ENCODE measurements at places on chromosomes 1 and 21.

- DNase-seq = no peak
These were observed 7.5 kb downstream of the SLC19A1 start for GRCh38 chr21:45534636-45535331.

- DNase-seq = no peak
These were observed 57.7 kb downstream of the ZNF697 start for GRCh38 chr1:119590393-119590792.

GRCh38 chr1:59154401-59154800, 142.5 kb upstream of the FGGY start:
- DNase-seq = no peak

DNA sequence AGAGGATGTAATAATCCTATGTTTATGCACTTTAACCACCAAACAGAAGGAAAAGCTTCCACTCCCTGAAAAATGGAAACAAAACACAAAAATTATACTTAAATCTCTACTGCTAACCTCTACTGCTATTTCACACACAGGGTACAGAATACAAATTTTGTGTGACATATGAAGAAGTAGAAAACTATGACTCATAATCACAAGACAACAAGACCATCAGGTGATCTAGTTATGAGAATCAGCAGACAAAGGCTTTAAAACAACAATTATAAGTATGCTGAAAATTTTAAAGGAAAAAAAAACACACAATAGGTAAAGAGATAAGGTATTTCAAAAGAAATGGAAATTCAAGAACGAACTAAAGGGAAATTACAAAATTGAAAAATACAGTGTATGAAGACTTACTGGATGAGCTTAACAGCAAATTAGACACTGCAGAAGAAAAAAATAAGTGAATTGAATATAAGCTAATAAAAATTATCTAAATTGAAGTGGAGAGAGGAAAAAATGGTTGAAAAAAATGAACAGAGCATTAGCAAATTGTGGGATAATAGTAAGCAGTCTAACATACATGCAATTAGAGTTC, 13.6 kb upstream of the NAV1 start:
- DNase-seq = no peak

DNA sequence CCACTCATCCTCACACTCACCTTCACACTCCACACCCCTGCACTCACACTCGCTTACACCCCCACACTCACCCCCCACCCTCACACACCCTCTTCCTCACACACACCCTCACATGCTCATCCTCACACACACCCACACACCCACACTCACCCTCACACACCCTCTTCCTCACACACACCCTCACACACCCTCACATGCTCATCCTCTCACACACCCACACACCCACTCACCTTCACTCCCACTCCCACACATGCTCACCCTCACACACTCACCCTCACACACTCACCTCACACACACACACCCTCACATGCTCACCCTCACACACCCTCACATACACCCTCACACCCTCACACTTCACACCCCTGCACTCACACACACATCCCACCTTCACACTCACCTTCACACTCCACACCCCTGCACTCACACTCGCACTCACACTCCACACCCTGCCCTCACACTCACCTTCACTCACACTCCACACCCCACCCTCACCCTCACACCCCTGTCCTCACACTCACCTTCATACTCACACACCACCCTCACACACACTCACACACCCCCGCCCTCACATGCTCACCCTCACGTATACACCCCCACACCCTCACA, 42.6 kb upstream of the EDN2 start:
- DNase-seq = no peak

DNA sequence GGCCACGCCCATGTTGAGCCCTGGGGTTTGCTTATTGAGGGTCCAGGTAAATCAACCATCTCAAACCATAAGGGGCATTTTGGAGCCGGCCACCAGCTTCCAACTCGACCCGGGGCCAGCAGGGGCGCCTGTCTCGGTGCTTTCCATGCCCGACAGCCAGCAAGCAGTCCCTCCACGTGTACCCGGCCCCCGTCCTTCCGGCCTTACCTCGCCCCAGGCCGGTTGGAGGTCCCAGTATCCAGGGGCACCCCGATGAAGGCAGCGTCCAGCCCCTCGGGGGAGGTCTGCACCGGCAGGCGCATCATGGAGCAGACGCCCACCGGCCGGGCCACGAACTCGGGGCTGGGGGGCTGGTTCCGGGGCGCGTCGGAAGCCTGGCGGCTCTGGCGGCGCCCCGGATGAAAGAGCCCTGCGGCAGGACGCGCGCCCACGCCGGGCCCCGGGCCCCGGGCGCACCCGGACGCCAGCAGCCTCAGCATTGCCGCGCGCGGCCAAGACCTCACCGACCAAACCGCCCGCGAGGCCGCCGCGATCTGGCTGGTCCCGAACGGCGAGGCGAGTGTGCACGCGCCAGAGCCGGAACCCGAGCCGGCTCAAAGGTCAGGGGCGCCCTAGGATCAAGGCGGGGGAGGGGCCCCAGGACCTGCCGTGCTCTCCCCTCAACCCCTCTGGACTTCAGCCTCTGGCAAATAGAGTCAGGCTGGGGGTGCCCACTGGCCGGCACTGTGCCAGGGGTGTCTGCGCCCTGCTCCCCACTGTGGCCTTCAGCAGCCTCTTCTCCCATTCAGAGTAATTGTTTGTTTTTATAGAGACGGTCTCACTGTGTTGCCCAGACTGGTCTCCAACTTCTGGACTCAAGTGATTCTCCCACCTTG, at the start of gene AGMAT:
Gene AGMAT, minus strand, starts transcription at position 563 of the 875 bp plus-strand sequence. Its CDS starts 84 bp downstream, at position 479.
- DNase-seq = no peak

GRCh38 chr1:246724731-246725095, 504 bp downstream of the SCCPDH start:
- DNase-seq = peak; percentile 68

- no peak for DNase-seq
These were observed 23.1 kb upstream of the RAP1A start for GRCh38 chr1:111596499-111596898.

DNA sequence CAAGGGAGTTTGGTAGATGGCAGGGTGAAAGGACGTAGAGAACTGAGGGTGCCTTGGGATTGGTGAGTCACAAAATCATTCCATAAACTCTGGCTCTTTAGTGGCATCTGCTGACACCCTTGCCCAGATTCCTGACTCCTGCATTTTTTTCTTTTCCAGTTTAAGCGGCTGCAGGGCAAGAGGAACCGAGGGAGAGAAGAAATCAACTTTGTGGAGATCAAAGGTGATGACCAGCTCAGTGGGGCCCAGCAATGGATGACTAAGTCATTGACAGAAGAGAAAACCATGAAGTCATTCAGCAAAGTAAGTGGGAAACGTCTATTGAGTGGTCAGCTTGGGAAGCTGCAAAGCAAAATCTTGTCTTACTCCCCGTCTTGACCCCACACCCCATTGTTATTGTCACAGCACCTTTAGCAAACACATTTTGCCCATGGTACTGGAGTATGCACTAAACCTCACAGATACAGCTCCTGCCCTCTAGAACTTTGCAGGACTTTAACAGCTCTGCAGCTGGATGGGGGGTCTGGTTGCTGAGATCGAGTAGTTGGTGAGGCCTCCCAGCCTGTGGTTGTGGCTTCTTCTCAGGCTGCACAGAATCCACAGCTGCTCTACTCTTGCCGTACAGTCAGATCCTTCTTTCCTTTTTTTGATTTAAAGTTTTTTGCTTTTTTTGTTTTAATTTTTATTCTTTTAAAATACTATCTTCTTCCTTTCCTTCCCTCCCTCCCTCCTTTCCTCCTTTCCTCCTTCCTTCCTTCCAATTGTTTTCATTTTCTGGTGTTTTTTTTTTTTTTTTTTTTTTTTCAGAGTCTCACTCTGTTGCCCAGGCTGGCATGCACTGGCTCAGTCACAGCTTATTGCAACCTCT, 21.9 kb downstream of the SH2D2A start:
- DNase-seq = no peak

DNA sequence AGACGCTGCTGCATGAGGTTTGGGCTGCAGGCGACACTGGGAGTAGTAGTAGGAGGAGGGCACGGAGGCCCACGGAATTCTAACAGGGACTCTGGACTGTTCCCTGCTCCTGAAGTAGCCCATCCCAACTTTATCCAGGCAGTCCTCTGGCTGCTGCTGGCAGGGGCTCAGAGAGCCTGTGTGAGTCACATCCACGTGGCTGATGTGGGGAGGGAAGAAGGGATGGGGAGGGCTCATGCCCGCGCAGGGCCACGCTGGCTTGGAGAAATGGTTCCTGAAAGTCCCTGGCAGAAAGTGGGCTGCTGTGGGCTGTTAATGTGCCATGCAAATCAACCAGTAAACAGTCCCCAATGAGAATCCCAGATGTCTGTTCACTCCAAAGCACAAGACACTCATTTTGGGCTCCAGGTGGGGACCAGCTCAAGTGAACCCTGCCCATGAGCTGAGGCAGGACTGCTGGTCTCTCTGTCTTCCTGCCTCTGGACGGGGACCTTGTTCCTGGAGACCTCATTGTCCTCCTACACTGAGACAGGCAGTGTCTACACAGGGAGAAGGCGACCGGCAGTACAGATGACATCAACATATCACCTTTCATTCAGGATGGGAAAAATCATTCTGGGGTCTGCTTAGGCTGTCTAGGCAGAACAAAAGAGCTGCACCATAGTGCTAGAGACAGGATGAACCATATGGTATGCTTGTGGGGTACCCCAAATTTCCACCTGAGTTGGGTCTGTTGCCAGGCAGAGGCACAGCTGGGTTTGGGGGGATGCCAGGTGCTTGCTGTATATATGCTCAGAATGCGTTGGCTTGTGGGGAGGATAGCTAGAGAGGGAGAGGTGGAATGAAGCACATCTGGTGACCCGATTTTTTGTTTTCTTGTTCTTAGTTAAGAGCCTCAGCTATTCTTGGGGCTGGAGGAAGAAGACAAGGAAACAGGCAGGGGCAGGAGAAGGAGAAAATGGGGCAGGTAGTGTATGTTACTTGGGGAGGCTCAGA, 57.9 kb upstream of the FMOD start:
- no peak for DNase-seq

GRCh38 chr21:43608225-43608624, 51.1 kb downstream of the HSF2BP start:
- DNase-seq = no peak

- DNase-seq = no peak
These were observed 320.0 kb downstream of the HHAT start for GRCh38 chr1:210648588-210649269.
